Stimulated activated CD8-positive, alpha-beta memory T cell treated with anti-CD3 and anti-CD28 coated beads, Interleukin-4, amount 100 ng/mL, for 1 hour (primary cell): ENCODE measurements at places on chromosomes 2 and 18.

GRCh38 chr18:35715139-35715538 lies 133.6 kb downstream of the GALNT1 start:
- DNase-seq: no peak

DNA sequence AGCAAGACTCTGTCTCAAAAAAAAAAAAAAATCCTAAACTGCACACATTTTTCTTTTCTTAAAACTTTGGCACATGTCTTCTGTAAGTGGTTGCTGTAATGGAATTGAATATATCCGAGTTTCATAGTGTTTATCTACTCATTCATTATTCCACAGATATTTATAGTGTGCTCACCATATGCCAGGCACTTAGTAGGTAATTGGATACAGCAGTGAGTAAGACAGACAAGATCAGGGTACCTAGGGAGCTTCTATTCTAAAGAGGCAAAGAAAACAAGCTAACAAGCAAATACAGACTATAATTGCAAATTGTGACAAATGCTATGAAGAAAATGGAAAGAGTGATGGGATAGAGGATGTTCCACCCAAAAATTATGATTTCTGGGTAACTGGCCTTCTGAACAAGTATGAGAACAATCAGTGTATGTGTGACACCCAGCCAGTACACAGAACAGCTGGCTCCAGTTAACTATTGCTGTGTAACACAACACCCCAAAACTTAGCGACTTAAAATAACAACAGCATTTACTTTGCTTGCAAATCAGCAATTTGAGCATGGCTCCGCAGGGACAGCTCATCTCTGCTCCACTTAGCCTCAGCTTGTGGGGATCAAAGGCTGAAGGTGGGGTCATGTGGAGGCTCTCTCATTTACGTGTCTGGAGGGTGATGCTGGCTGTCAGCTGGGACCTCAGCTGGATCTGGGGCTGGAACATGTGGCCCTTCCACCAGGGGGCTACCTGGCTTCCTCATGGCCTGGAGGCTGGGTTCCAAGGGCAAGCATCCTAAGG lies 224.9 kb downstream of the INSIG2 start:
- no peak for DNase-seq

GRCh38 chr2:182463760-182464159 lies 36.9 kb upstream of the PDE1A start:
- DNase-seq: no peak

DNA sequence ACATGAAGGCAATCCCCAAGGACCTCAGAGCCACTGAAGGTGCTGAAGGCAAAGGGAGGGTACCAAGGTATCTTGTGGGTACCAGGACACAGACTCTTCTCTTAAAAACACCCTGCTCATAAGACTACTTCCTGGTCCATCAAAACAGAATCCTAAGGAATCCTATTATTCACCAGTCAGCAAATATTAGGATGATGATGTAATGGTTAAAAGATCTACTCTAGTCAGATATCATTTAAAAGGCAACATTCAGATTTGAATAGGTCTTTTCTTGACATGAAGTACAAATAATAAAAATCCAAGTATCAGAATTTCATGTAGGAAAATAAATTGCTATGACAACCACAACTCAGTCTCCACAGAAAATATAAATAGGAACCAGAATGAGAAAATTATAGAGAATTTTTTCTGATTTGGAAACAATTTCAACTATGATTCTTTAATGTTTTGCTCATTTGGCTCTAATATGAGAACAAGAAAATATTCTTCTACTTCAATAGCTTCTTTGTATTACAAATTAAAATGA lies 77.8 kb upstream of the ZNF397 start:
- no peak for DNase-seq

- DNase-seq: no peak
Observed at GRCh38 chr2:7693246-7694075, 776.2 kb downstream of the RNF144A start.
